ENCODE measurements at places on chromosomes 16 and 17. TPM values are rescaled to one million over a fixed set of nuclear protein-coding genes. Genes with fewer than 3 reads are reported as not detected.

The PRAC1 gene
- total RNA-seq: not detected

The KRT15 gene
- 13.8 TPM for total RNA-seq

The COPRS gene
- total RNA-seq: 100.0 TPM

The SENP3 gene
- 76.1 TPM for total RNA-seq

The MYL11 gene
- total RNA-seq: not detected

The PGAP3 gene
- 14.2 TPM for total RNA-seq

The KRTAP2-2 gene
- total RNA-seq: not detected

The KLHL11 gene
- 13.5 TPM for total RNA-seq

The DPH1 gene
- total RNA-seq: 30.1 TPM

The NPIPA2 gene
- total RNA-seq: not detected

The ABHD15 gene
- total RNA-seq: 10.1 TPM

The SLC5A2 gene
- not detected for total RNA-seq

The ZNF597 gene
- 1.1 TPM for total RNA-seq
